ENCODE measurements at places on chromosomes 6 and 20.

DNA sequence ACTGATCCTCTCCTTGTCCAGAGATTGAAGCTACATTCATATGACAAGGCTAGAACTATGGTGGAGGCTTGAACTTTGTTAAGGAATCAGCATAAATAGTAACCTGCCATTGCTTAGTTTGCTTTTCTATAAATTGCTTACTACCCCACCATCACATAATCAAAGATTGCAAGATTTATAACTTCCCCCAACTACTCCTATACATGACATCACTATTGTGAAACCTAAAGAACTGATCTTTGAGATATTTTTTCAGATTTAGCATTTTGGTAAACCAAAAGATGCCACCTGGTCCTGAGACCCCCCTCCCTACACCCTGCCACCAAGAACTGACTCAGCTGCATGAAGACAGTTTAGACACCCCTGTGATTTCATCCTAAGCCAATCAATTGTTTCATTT is 385.3 kb downstream of the CDC5L start:
- DNase-seq, result no peak

- no peak for DNase-seq
These were observed 76.6 kb downstream of the DZANK1 start for GRCh38 chr20:18390201-18390600.

GRCh38 chr20:46062151-46062550 is 27.6 kb downstream of the NCOA5 start:
- DNase-seq, result no peak

- no peak for DNase-seq
These were observed 215.3 kb upstream of the LRFN2 start for GRCh38 chr6:40802481-40802880.
